ENCODE measurements at places on chromosomes 16 and 17.

- DNase-seq, result no peak
These were observed 10.8 kb downstream of the CDK5R1 start for GRCh38 chr17:32497431-32498205.

- no peak for DNase-seq
These were observed 15.7 kb upstream of the ABCC3 start for GRCh38 chr17:50618941-50619340.

DNA sequence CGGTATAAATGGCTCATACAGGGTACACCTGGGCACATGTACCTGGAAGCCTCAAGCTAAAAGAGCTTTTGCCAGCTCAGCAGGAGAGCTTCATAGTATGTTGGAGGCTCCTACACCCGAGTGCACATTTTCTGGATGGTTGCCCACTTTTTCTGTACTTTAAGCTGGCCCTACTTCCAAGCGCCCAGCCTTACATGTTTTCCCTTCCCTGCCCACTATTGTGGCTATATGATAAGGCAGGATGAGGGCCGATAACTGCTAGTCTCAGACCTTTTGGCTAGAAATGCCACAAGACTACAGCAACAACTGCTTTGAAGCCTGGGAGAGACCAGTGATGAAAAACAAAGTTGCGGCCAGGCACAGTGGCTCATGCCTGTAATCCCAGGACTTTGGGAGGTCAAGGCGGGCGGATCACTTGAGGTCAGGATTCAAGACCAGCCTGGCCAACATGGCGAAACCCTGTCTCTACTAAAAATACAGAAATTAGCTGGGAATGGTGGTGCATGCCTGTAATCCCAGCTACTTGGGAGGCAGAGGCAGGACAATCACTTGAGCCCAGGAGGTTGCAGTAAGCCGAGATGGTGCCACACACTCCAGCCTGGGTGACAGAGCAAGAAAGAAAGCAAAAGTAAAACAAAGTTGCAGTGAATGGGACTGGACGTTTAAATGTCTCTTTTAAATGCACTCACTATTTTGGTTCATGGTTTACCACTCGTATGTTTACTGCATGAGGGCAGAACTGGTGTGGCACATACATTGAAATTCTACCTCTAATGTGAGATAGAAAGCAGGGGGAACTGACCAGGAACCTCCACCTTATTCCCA, 14.2 kb upstream of the MARCHF10 start:
- DNase-seq, result no peak

- DNase-seq, result peak; percentile 38
These were observed 12.5 kb downstream of the SAMD14 start for GRCh38 chr17:50117202-50118051.

DNA sequence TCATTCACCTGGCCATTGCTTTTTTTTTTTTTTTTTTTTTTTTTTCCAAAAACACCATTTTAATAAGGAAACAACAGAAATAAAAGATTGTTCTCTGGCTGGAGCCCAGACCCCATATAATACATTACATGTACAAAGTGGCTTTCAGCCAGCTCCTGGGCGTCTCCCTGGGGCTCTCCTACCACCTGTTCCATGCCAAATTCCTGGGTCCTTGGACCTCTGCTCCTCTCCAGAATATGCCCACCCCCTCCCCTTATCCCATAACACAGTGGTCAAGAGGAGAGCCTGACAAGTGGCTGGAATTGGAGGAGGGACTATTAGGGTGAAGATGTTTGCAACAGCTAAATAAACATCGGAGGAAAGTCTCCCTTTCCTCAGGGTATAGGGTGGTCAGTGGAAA, 3.6 kb upstream of the PHF12 start:
- no peak for DNase-seq

DNA sequence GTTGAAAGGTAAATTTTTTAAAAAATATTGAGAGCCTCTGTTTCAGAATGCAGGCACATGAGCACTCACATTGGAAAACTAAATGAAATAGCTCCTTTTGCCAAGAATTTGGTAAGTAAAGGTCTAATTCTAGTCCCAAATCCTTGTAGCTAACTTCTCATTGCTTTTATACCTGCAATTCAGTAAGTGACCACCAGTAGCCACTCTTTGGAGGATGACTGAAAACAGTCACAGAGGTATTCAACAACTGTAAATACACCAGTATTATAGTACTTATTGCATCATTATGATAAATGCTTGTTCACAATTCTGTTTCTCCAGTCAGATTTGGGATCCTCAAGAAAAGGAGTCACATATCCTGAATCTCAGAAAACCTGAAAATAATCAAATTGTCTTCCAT, 562.4 kb upstream of the CDH11 start:
- no peak for DNase-seq

DNA sequence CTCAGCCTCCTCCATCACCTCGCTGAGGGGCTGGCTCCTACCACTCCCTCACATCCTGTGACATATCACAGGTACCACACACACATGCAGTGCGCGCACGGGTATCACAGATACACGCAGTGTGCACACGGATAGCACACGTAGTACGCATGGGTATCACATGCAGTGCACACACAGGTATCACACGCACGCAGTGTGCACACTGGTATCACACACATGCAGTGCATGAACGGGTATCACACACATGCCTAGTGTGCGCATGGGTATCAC, 30.1 kb downstream of the ACSF3 start:
- DNase-seq, result no peak

DNA sequence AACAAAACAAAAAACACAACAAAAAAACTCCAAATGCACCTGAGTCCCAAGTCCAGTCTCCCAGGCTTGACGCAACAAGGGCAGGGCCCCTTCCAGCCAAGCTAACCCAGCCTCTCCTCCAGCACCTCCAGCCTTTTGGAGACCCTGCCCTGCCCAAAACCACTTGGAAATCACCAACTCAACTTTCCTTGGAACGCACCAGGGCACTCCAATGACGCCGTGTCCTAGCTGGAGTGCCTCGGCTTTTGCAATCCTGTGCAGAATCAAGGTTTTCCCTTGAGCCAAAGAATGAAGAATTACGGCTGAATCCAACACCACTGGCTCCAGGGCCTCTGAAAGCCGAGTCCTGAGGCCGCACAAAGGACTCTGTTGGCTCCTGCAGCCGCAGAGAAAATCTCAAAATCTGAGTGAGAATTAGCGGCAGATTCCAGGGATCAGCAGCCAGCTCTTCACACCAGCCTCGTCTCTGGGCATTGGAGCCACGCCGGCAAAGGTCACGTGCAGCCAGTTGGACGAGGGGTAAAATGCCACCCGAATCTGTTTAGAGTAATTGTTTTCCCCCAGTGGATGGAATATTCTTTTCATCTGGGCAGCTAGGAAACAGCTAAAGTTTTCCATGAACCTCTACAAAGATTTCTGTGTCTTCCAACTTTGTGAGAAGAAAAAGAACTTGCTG, 9.7 kb upstream of the BAIAP2 start:
- no peak for DNase-seq

DNA sequence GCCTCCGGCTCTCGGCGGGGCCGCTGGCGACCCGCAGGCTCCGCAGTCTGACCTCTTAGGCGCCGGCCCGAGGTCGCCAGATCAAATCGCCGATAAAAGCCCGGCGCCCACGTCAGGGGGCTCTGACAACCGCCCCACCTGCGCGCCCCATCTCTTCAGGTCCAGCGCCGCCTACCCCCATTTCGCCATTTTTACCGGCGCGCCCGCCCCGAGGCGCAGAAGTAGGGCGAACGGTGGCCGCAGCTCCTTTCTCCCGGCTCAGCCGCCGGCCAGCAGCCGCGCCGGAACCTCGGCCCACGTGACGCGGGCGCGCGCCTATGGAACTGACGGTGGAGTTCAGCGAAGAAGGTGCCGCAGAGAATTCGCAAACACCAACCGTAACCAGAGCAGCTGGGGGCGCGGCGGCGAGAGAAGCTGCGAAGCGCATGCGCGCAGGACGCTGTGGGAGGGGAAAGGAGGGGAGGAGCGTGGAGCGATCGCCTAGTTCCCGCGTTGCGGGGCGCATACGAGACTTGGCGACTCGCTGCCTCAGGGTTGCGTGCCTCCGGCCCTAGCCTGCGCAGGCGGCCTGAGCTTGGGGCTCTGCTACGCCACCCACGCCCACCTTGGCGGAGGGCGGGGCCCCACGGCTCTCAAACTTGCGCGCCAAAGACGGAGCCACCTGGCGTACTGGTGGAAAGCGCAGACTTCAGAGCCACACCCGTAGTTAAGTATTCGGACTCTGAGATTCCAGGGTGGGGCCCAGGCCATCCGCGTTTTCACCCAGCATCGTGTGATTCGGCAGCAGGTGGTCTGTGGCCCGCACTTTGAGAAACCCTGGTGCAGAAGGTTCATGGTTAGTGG, at the start of gene TRIM37:
TRIM37 (minus strand) TSS at position 418 of the 843 bp plus-strand sequence. CDS start 419 bp downstream, outside the sequence.
- DNase-seq, result peak; percentile 98

DNA sequence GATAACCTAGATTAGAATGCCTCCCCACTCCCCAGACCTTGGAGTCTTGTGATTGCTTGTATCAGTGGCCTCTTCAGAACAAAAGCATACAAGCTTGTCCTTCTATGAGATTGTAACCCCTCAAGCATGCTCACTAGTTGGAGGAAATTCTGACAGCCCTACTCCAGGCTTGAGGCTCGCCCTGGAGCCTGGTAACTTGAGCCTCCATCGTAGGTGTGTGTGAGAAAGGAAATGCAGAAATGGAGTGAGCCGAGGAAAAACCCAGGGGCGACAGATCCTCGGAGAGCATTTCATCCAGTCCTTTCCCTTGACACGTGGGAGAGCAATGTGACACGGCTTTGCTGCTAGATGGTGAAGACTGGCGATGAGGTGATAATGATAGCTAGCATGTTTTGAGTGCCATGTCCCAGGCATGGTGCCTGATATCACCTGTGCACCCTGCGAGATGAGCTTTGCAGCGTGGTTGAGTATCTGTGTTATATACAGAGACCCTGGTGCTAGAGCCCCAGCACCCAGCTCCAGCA, 31.2 kb downstream of the GNAO1 start:
- no peak for DNase-seq

GRCh38 chr17:78842881-78843565, 2.4 kb upstream of the USP36 start:
- peak; percentile 27 for DNase-seq

DNA sequence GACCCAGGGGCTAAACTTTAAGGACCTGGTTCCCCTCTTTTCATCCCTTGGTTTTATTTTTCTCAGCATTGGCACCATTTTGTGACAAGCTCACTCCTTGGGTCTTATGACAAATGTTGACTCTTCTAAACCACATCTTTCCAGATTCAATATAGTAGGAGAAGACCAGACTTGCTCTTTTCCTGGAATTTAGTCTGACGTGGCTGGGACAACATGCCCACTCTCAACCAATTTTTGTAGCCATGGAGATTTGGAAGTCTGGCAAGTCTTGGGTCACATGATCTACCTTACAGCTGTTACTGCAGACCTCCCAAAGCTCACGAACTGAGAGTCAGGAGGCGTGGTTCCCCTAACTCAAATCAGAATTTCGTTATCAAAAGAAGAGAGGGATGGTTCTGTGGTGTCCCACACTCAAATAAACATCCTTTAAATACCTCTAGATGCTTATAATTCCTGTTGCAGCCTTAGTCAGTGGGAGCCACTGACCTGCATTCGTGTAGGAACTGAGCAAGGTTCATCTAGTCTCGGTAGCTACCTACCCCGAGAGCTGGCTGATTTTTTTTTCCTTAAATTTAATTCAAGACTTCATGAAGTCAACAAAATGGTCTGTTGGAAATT, 683.5 kb downstream of the MAF start:
- no peak for DNase-seq

GRCh38 chr16:56776562-56776961, 46.6 kb downstream of the NUP93 start:
- DNase-seq, result no peak

GRCh38 chr17:68566442-68566738, 34.8 kb downstream of the FAM20A start:
- DNase-seq, result no peak

DNA sequence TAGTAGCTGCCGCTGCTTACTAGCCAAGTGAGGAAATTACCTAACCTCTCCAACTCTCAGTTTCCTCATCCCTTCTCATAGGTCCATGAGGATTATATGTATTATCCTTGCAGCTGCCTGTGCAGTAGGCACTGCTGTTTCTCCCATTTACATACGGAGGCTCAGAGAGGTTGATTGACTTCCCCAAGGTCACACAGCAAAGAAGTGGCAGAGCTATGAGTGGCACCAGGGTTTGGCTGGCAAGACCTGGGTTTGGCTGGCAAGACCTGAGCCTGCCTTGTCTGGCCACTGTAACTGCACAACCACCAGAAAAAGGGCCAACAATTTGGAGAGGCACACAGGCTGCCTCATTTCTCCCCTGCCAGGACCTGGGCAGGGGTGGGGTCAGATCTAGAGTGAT, 2.5 kb upstream of the NDRG4 start:
- no peak for DNase-seq

DNA sequence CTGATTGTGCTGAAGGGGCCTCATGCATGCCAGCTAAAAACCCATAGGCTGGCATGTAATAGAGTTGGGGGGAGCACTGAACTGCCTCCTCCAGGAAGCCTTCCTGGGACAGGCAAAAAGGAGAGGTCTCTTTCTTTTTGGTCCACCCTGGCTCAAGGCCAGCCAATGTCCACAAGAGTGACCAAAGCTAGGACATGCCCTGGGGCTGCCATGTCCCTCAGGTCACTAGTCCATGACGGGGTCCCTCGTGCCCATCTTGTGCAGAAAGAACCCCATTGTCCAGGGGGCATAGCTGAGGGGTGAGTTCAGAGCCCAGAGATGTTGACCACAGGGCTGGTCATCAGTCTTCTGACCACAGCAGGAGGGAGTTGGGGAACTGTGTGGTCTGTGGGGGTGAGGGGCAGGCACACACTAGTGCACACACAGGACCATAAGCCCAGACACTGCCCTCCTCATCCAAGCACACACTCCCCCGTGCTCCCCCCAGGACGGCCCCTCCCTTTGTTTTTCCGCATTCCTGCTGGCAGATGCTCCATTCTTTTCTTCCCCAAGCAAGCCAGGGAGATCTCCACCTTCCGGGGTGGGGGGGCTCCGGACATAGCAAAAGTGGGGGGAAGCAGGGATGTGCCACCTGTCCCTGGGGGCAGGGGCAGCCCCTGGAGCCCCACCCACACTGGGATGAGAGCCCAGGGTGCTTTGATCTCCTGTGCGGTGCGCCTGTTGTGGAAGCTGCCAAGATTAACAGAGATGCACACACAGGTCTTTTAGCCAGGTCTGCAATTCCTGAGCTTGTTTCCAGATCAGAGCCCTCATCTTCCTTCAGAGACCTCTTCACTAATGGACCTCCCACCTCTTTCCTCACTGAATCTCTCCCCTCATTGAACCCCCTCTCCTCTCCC, 25.2 kb upstream of the PHB1 start:
- DNase-seq, result no peak

All from stimulated activated CD8-positive, alpha-beta memory T cell treated with anti-CD3 and anti-CD28 coated beads, Interleukin-15, amount 100 ng/mL, for 4 hours (primary cell).